Fibroblast of lung (primary cell): ENCODE measurements at places on chromosomes 2 and 18. TPM values are rescaled to one million over a fixed set of nuclear protein-coding genes. Genes with fewer than 3 reads are reported as not detected.

The GPR39 gene
- total RNA-seq: 0.26 and 1.3 TPM in 2 replicates

The VWA3B gene
- total RNA-seq: 0.17 and 0.26 TPM in 2 replicates

The SAG gene
- not detected in 2 replicates for total RNA-seq

The IL1RL2 gene
- total RNA-seq: 2.6 and 3.1 TPM in 2 replicates

The ZNF804A gene
- 0.77 and 3.0 TPM in 2 replicates for total RNA-seq

The DLGAP1 gene
- total RNA-seq: 0.17 and 0.51 TPM in 2 replicates

The FOXD4L1 gene
- 0.17 and 0.26 TPM in 2 replicates for total RNA-seq

The RABL2A gene
- total RNA-seq: 6.9 and 11.7 TPM in 2 replicates

The DAPL1 gene
- not detected in 2 replicates for total RNA-seq

DNA sequence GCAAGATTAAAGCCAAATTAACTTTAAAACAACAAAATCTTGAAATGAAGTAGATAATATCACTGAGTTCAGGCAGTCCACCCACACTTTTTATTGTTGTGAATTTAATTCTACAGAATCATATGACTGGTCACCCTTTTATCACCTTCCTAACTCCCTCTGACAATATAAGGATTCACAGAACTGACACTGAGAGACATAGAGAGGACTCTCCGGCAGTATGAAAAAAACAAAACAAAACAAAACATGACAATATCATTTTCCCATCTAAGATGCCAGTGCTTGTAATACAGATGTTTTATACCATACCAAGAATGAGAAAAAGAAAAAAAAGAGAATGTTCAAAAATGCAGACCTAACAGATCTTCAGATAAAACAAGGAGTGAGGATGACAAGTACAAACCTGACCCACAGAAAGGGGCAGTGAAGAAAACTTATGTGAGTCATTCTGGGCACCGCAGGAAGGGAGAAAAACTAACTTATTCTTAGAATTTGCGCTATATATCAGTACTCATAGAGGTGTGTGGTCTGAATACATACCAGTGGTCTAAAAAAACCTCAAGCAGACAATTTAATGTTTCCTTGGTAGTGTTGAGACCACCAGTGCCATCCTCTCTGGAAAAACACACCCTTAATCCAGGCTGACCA is 136.6 kb downstream of the ZAP70 start:
- DNase-seq: peak; percentile 15

- DNase-seq: no peak
Measured at GRCh38 chr2:112162341-112162740, 24.2 kb downstream of the FBLN7 start.

GRCh38 chr2:28650266-28650584 is 101.4 kb upstream of the PPP1CB start:
- no peak for DNase-seq

DNA sequence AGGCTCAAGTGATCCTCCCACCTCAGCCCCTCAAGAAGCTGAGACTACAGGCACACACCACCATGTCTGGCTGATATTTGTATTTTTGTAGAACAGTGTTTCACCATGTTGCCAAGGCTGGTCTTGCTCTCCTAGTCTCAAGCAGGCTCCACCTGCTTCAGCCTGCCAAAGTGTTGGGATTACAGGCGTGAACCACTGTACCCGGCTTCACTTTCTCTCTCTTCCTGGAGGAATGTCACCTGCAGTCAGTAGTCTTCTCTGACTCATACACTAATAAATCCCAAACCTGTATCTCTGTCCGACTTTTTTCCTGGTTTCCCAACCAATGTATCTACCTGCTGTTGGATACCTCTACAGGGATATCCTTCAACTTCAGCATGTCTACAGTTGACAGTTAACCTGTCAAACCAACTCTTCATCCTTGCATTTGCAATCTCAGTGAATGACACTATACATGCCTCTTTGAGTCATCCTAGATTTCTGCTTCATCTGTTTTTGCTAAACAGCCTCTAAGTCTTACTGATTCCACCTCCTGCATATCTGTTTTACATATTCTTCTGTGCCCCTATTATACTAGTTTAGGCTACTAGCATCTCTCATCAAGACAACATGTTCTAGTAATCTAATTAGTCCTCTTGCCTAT is 54.5 kb downstream of the RBBP8 start:
- no peak for DNase-seq

DNA sequence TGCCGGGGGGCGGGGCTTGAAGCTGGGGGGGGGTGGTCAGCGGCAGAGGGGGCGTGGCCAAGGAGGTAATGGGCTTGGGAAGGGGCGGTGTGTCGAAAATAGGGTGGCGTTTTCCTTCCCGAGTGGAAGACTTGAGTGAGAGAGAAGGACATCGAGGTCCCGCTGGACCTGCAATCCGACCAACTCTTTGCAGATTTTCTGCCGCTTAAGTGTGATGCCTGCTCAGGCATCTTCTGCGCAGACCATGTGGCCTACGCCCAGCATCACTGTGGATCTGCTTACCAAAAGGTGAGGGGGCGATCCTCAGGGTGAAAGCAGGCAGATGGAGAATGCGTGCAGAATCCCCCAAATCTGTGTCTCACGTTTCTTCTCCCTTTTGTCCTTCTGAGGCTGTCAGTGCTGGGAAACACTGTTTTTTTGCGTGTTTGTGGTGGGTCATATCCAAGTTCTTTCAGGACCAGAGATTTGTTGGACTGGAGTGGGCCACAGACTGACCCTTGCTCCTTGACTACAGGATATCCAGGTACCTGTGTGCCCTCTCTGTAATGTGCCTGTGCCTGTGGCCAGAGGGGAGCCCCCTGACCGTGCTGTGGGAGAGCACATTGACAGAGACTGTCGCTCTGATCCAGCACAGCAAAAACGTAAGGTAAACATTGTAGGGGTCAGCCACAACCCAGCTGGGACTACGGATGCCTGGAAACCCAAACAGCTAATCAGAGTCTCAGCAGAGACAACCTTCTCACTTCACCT is 727 bp downstream of the ZFAND2B start:
- DNase-seq: no peak

- peak; percentile 50 for DNase-seq
Measured at GRCh38 chr2:200130762-200131166, 175.4 kb downstream of the MAIP1 start.

DNA sequence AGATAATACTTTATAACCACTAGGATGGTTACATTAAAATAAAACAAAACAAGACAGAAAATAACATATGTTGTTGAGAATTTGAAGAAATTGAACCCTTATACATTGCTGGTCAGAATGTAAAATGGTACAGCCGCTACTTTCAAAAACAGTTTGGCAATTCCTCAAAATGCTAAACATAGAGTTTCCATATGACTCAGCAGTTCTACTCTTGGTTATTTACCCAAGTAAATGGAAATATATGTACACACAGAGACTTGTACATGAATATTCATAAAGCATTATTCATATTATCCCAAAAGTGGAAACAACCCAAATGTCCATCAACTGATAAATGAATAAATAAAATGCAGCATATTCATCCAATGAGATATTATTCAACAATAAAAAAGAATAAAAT is 92.5 kb upstream of the LRATD1 start:
- DNase-seq: peak; percentile 58

GRCh38 chr2:173500953-173501352 is 146.3 kb downstream of the CDCA7 start:
- no peak for DNase-seq

GRCh38 chr2:223169830-223170605 is 118.0 kb downstream of the KCNE4 start:
- DNase-seq: no peak

GRCh38 chr2:236947896-236948295 is 137.8 kb upstream of the COPS8 start:
- no peak for DNase-seq

GRCh38 chr18:47113796-47114540 is 36.3 kb downstream of the HDHD2 start:
- no peak for DNase-seq

- DNase-seq: peak; percentile 83
Measured at GRCh38 chr2:58063641-58064040, 17.0 kb downstream of the VRK2 start.

DNA sequence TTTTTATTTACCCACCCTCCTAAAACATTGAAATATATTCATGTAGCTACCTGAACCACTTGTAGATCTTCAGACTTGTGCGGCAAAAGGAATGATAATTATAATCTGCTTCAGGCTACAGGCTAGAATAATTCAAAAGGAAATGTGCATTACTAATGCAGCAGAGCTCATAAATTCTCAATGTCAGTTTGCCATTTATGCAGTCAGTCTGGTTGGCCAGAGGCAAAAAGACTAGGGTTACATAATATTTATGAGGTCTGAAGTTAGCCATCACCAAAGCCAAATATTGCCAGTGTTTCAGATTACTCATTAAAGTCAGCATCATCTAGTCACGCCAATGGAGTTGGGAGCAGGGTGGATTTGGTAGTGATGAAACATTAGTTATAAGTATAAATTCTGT is 38.9 kb downstream of the METAP1D start:
- DNase-seq: no peak

- DNase-seq: no peak
Measured at GRCh38 chr2:55233658-55233940, 1.1 kb downstream of the RPS27A start.

- DNase-seq: peak; percentile 43
Measured at GRCh38 chr18:56097621-56098020, 509.6 kb upstream of the TCF4 start.

GRCh38 chr2:125684256-125684655 is 971.7 kb upstream of the GYPC start:
- no peak for DNase-seq

DNA sequence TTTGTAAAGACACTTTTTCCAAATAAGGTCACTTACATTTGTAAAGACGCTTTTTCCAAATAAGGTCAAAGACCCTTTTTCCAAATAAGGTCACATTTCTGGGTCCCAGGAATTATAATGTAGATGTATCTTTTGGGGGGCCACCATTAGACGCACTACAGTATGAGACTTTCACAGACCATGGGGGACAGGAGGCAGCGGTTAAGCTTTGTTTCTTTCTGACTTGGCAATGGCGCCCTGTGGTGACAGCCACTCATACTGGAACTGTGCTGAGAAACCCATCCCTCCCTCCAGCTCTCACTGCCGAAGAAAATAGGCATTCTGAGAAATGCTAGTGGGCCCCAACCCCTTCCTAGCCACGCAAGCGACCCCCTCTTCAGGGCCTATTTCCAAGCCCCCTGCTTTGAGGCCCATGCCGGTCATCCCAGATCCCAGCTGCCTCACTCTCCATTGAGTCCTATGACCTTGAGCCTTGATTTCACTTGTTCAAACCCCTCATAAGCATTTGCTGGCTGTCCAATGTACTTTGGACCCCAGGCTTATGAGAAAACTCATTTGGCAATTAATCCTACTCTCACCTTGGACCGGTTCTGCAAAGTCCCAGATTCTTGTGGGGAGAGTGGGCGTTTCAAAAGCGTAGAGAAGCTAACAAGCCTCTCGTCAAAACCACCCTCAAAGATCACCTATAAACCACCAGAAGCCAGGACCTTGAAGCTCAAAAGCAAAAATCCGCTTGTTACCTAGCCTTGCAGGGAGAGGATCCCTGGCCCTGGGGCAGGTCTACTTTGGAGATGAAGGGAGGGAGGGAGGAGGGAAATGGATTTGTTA is 11.3 kb upstream of the SPATA3 start:
- no peak for DNase-seq

DNA sequence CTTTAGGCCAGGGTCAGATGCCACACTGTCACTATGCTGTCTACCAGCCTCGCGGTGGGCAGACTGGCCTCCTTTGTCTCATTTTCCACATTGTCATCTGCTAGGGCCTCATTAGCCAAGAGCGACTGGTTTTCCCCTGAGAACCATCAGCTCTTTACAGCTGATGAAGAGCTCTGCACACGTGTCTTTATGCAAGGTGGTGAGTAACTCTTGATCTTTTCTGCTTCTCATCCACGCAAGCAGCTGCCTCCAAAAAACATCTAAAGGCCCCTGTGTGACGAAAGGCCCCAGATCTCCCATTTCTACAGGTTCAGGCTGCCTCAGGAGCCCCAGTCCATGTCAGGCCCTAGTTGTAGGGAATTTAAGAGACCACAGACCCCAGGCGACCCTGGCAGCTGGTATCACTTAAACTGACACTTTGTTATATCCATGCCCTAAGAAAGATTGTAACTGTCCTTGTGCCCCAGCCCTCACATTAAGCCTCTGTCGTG is 52.9 kb downstream of the DPYSL5 start:
- DNase-seq: no peak

- DNase-seq: no peak
Measured at GRCh38 chr2:50241282-50241681, 790.6 kb downstream of the NRXN1 start.

DNA sequence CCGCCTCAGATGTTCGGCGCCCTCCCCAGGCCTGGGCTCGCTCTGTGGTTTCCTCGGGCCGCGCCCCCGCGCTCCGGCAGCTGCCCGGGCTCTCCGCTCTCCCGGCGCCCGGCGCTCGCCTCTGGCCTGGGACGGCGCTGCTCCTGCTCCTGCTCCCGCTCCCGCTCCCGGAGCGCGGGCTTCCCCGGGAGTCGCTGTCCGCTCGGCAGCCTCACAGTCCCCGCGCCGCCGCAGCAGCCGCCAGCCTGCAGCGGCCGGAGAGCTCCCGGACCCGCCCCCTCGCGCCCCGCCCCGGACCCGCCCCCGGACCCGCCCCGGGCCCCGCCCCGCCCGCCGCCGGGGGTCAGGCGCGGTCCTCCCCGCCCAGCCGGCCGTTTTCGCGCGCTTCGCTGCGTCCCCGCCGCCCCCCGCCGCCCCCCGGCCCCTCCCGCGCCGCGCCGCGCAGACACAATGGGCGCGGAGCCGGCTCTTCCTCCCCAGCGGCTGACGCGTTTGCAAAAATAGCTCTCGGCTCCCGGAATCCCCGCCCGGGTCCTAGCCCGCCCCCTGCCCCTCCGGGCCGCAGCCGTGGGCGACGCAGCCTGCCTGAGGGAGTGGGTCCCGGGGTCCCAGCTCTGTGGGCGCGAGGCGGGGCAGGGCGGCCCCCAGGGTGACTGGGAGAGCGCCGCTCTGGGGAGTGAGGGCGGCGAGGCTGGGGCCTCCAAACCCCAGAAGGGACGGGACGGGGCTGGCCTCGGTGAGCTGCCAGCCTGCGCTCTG is at the start of gene ARL4C:
Gene ARL4C (minus strand): TSS at position 247 of the 759 bp plus-strand sequence. CDS start 495 bp downstream, outside the sequence.
- peak; percentile 73 for DNase-seq

- DNase-seq: peak; percentile 6
Measured at GRCh38 chr2:142217804-142218203, 87.0 kb upstream of the LRP1B start.

GRCh38 chr2:148860037-148860436 is 15.0 kb upstream of the KIF5C start:
- DNase-seq: peak; percentile 4

GRCh38 chr2:178954049-178954448 is 95.9 kb downstream of the CCDC141 start:
- DNase-seq: no peak
